Adipocyte (in vitro differentiated cells): ENCODE measurements at places on chromosomes 5 and 9.

- no peak for DNase-seq
Measured at GRCh38 chr5:2750758-2751464, 566 bp downstream of the IRX2 start.

DNA sequence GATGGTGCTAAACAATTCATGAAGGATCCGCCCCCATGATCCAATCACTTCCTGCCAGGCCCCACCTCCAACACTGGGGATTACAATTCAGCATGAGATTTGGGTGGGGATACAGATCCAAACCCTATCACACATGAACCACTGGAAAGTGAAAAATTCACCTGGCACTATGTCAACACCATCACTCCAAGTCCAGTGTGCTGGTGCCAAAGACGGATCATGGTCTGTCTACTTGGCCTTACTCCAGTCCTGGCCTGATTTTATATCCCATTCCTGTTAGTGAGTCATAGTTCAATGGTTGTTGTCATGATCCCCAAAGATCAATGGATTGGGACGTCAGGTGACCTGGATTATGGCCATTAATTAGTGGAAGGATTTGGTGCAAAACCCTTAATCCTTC is 147.4 kb upstream of the RPS23 start:
- DNase-seq, result no peak

GRCh38 chr9:124941679-124942561 is 1.0 kb upstream of the GOLGA1 start:
- peak; percentile 73 for DNase-seq

DNA sequence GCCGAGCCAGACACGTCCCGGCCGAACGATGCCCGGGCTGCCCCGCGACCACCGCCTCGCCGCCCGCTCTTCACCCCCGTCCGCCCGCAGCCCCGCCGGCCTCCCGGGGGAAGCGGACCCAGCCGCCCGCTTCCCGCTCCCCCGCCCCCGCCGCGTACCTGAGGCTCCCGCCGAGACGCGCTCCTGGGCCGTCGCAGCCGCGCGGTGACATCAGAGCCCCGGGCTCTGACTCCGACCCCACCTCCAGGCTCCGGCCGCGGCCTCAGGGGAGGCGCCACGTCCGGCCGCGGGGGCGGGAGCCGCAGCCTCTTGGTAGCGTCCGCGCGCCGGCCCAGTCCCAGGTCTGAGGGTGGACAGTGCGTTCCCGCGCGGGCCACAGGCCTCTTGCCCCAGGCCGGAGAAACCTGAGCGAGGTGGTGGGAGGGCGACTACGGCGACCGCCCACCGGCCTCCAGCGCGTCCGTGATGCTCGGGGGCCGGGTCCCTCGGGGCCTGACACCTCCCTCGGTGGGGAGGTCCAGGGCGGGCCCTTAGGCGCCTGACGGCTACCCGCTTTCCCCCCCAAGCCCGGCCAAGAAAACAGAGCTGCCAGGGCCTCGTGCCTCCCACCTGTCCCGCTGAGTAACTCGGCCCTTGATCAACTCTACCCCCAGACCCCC is at the start of gene SHROOM1:
Gene SHROOM1 (minus strand): TSS at position 212 of the 659 bp plus-strand sequence. CDS start 4,507 bp downstream, outside the sequence.
- peak; percentile 75 for DNase-seq

- DNase-seq, result no peak
Measured at GRCh38 chr9:93911801-93912554, 43.2 kb downstream of the BARX1 start.

- DNase-seq, result no peak
Measured at GRCh38 chr5:178196281-178196812, 8.0 kb upstream of the HNRNPAB start.

DNA sequence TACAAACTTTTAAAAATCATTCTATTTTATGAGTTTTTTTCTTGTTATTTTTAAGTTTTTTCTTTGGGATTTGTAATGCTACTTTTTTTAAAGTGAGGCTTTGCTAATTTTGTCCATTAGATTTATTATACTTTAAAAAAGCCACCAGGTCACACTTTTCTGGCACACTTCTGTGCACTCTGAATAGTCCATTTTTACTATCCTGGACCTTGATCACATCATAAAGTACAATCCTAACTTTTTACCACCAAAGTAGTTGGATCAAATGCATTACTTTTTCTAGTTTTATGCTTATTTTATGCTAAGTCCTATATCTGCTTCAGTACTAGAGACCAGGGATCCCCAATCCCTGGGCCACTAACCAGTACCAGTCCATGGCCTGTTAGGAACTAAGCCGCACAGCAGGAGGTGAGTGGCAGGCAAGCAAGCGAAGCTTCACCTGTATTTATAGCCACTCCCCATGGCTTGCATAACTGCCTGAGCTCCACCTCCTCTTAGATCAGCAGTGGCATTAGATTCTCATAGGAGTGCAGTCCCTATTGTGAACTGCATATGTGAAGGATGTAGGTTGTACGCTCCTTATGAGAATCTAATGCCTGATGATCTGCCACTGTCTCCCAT is 16.0 kb downstream of the FRRS1L start:
- DNase-seq, result no peak

DNA sequence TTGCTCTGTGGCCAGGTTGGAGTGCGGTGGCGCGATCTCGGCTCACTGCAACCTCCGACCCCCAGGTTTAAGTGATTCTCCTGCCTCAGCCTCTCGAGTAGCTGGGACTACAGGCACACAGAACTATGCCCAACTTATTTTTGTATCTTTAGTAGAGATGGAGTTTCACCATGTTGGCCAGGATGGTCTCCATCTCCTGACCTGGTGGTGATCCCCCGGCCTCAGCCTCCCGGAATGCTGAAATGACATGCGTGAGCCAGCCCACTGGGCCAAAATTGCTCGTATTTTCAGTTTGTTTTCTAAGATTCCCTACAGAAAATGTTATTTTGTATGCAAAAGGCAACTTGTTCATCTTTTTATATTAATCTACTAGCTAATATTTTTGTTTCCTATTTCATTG is 782.6 kb downstream of the TLE1 start:
- DNase-seq, result no peak
